ENCODE measurements at places on chromosomes 13 and 19.
A peak's percentile ranks its signal among the peaks of the same experiment; 100 is the strongest.

- no peak for DNase-seq
These were observed 16.1 kb upstream of the IRGC start for GRCh38 chr19:43699506-43700394.

- no peak for DNase-seq
These were observed 541.6 kb downstream of the SUCLA2 start for GRCh38 chr13:47459512-47459911.

DNA sequence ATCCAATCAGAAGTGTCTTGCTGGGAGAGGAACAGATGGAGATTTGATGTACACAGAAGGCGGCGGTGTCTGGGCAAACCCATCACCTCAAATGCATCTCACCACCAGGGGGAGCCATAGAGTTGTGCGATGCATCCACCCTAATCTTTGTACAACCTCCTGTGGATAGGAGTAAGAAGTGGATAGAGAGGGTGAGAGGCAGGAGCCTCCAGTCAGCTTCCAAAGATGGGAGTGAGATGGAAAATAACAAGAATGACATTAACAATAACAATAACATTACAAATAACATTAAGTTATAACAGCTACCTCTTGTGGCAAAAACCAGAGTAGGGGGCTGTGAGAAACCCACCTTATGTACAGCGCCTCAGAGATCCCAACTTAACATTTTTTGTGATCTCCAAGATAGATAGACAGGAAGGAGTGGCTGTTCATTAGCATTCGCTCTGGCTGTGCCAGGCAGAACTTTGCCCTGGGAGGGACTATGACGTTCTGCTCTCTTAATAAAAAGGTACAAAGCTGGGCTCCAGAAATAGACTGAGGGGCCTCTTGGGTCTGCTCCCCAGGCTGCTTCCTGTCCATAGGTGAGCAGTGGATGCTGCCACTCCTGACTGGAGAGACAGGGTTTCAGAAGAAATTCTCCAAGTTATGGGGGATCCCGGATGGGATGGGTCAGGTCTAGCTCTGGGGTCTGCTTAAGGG is 5.2 kb upstream of the CEACAM18 start:
- peak; percentile 79 for DNase-seq

GRCh38 chr13:42607546-42607945 is 33.6 kb downstream of the TNFSF11 start:
- no peak for DNase-seq

DNA sequence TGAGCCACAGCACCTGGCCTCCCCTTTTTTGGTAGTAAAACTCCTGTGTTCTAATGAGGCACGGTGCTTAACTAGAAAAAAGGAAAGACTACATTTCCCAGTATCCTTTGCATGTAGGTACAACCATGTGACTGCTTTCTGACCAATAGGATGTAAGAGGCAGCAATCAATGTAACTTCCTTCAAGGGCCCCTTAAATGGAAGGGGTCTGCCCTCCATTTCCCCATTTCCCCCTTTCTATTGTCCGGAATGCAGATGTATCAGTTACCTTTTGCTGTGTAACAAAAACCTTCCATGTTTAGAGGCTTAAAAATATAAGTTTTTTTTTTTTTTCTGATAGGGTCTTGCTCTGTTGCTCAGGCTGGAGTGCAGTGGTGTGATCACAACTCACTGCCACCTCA is 2.2 kb downstream of the GPR32 start:
- peak; percentile 14 for DNase-seq

DNA sequence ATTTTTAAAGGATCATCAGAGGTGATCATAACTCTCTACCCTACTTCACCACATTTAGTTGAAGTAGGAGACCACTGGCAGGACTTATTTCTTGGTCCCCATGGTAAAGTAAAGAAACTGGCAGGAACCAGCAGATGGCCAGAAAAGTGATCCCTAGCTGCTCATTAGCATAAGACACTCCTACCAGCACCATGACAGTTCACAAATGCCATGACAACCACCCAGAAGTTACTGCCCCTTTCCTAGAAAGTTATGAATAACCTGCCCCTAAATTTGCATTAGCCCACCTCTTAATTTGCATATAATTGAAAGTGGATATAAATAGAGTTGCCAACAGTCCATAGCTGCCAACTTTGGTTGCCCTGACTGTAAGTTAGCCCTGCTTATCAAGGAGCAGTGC is 18.4 kb upstream of the RUBCNL start:
- DNase-seq = no peak

GRCh38 chr13:98466634-98467236 is 110.2 kb downstream of the STK24 start:
- peak; percentile 60 for DNase-seq

DNA sequence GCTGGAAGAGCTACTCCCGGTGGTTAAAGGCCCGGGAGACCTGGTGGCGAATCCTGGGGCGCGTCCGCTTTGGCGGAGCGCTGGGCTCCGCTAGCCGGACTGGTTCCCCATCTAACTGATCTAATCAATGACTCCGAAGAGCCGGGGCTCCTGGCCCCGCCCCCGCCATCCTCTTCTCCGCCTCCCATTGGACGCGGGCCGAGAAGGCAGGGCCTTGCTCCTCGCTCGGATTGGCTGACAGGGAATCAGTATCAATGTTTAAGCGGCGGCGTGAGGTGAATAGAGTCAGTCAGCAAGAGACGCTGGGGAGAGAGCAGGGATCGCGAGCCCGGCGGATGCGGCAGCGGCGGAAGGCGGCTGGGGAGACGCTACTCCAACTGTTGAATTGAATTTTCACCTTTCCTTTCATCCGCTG is 1.7 kb upstream of the PCDH17 start:
- DNase-seq = no peak

DNA sequence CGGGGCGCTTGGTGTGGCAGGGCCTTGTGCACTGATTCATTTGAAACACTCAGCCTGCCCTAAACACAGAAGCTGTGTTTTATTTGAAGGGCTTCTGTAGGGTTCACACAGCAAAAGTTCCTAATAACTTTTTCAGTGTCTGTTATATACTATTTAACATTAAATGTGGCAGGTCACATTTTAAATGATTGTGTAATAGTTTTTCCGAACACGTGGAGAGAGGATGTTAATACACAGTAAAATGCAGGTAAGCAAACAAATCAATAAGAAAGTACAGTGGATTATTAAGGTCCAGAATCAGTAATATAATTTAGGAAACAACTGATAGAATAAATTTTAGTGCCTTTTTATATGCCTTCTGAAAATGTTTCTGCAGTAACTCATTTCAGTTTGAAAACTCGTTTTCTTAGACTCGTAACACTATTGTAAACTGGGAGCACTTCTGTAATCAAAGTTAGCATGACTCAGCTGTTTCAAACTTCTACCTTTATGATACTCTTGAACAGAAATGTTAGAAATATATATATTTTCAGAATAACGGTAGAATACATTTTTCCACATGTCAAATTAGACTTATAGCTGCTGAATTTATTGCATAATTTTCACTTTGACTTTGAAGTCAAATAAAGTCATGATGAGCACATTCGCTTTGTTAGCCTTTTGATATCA is 70.1 kb downstream of the GGACT start:
- no peak for DNase-seq

DNA sequence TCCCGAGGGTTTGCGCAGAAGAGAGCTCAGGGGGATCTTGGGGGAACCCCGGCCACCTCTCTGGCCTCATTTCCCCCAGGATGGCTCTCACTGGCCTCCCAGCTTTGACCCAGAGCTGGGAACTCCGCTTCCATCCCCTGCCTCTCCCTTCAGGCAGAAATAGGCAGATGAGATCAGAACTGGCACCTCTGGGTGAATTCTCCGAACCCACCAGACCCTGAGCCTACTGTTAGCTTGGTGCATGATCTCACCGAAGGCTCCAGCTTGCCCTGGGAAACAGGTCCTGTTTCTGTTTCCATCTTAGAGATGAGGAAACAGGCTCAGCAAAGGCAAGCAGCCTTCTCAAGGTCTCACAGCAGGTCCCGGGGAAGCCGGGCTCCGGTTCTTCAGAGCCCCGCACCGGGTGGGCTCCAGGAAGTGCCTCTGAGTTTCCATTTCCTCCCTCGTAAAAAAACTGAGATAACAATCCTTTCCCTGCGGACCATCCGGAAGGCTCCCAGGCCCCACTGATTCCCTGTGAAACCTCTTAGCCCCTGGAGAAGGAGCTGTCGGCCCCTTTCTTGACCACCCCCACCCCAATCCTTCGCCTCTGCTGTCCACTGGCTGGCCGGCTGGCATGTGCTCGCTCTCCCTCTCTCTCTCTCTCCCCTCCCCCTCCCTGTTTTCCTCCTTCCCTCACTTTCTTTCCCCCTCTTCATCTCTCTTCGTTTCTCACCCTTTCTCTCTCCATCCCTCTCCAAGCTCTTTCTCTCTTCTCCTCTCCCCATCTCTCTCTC is 2.1 kb downstream of the NECTIN2 start:
- DNase-seq = no peak

DNA sequence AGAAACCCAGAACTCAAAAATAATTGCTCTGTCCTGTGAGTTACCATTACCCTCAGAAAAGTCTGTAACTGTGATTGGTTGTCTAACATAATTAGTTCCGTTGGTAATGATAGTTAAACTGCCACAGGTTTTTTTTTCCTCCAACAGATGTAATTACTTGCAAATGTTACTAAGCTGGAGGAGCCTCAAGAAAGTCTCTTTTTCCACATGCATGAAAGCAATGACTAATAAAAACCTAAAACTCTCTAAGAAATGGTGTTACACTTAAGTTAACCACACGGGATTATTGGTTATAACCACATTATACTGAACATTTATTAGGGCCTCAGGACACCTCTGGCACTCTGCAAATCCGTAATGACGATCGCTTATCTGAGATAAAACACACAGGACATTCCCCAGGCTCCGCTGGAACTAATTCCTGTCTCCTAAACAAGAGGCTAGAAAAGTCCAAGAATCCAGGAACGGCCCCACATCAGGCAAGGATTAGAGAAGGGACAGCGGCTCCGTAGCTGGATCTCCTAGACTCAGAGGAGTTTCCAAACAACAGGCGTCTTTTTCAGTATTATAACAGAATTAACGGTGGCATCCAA is 753 bp downstream of the ZNF235 start:
- DNase-seq = no peak

GRCh38 chr13:29737061-29737460 is 113.4 kb downstream of the UBL3 start:
- DNase-seq = no peak

DNA sequence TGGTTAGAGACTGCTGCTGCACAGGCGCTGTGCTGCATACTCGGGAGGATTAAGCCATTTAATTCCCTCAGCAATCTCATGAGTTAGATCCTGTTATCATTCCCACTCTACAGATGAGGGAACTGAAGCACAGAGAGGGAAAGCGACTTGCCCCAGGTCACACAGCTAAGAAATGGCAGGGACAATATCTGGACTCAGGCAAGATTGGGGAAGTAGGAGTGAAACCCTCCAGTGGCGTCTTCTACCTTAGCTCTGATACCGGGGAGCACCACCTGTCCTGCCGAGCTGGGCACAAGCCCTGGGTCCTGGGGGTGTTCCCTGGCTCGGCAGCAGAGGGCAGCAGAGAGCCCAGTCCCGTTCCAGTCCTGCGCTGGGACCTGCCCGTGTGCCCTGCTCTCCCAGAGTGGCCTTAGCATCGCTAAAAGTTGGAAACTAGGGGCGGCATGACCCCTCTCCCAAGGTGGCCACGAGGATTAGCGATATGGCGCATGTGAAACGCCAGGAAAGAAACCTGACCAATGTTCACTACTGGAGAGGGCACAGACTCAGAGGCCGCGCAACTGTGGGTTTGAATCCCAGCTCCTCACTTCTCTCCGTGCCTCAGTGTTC is 20.5 kb downstream of the CYTH2 start:
- peak; percentile 71 for DNase-seq

GRCh38 chr13:48299591-48299990 is 4.0 kb upstream of the RB1 start:
- DNase-seq = no peak

GRCh38 chr19:3478409-3479176 is 1.7 kb downstream of the SMIM24 start:
- peak; percentile 28 for DNase-seq

- DNase-seq = no peak
These were observed 1029.0 kb downstream of the EFNB2 start for GRCh38 chr13:105506463-105506862.

GRCh38 chr13:34025746-34026145 is 207.8 kb downstream of the RFC3 start:
- no peak for DNase-seq

DNA sequence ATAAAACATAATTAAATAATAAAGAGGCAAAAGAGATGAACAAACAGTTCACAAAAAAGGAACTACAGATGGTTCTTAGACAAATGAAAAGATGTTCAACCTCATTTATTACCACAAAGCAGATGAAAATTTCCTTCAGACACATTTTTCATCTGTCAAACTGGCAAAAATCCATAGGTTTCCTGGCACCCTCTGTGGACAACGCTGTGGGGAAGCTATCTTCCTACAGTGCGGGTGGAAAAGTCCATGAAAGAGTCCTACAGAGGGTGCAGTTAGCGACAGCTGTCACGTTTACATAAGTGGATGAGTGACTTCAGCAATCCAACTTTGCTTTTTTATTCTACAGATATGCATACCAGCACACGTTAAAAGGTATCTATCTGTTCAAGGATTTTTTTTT is 30.3 kb upstream of the PDCD5 start:
- DNase-seq = no peak

DNA sequence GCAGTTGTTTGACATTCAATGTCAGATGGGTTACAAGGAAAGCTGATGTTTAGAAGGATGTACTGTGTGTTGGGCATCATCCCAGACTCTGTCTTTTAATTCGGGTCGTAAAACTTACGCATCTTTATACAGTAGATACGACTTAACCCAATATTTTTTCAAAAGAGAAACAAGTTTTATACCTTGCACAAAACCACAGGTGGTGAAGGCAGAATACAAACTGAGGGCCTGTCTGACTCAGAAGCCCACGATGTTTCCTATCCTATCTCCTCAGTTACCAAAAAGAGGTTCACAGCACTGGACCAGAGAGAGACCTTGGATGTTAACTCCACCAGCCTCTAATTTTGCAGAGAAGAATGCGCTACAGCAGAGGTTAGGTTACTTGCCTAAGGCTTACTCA is 477.0 kb downstream of the FOXO1 start:
- DNase-seq = no peak

- DNase-seq = no peak
These were observed 927 bp upstream of the TSHZ3 start for GRCh38 chr19:31350033-31350692.

DNA sequence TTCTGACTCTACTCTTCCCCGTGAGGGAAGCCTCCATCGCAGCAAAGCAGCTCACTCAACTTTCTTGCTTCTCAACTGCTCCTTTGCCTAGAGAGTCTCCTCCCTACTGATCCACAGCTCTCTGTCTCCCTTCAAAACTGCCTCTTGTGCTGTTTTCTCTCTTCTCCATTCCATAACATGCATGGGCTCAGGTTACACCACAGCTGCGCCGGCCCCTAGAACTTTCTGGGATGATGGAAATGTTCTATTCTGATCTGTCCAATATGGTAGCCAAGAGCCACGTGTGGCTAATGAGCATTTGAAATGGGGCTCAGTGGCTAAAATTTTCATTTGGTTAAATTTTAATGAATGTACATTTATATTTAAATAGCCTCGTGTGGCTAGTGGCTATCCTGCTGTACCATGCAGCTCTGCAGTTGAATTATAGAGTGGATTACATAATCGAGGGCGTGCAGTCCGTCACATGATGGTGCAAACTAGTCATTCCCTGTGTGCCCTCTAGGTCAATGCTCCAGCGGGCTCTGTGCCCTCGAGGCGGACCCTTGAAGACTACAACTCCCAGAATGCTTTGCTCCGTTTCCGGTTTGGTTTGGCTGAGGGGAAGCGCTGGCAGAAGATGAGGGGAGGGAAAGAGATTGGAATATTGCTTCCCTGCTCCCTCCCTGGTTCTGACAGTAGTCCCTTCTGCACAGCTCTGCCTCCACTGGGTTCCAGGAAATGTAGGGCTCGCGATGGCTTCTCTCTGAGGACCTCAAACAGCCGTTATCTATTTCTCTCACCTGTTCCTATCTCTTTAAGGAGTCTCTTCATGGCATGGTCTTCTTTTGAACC is 109.8 kb downstream of the CACNA1A start:
- DNase-seq = no peak

- peak; percentile 54 for DNase-seq
These were observed 13.2 kb upstream of the ASF1B start for GRCh38 chr19:14149509-14149994.

Data from CD4-positive, alpha-beta T cell (primary cell).